ENCODE measurements at places on chromosomes 5 and 9. TPM values are rescaled to one million over a fixed set of nuclear protein-coding genes. Genes with fewer than 3 reads are reported as not detected.

DNA sequence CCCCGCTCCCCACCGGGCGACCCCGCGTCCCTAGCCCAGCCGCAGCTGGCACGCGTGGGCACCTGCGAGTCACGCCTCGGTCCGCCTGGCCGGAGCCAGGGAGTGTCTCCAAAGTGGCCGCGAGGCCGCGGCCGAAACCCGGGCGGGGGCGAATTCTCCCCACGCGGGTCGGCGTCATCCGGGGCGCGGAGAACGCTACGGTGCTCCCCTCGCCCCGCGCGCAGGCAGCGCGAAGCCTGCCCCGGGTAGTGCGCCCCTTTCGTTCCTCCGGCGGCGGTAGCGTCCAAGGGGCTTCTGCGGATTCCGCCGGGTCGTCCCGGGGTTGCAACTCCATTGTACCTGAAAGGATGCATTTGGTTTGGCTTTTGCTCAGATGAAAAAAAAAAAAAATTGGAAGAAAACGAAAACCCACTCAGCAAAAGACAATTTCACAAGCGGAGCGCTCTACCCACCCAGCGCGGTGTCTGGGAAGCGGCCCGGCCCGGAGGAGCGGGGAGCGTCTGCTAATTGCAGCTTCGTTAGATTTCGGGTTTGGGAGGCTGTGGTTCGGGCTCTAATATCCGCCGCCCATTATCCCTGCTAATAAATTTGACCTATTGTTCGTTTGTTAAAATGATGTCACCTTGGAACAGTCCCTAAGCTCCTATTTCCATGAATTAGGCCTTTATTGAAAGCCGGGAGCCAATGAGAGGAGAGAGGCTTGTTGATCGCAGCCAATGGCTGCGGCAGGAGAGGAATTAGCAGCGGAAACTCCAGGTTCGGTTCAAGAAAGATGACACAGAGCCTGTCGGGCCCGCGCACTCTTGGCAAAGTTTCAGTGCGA lies at the start of gene TLX3:
TLX3 (plus strand) TSS at position 796 of the 823 bp plus-strand sequence. CDS start 118 bp downstream, outside the sequence.
- H3K4me3 ChIP-seq, result peak within 1 kb of the TSS; percentile 71
- peaks cover 74% of the 10 kb centered on the region for H3K27me3 ChIP-seq
- H3K27ac ChIP-seq, result no peak within 1 kb of the TSS
- H3K4me1 ChIP-seq, result peaks cover 27% of the 10 kb centered on the region

Gene CLIC3
- total RNA-seq, result 2.1 TPM

Gene TMC1
- not detected for total RNA-seq

DNA sequence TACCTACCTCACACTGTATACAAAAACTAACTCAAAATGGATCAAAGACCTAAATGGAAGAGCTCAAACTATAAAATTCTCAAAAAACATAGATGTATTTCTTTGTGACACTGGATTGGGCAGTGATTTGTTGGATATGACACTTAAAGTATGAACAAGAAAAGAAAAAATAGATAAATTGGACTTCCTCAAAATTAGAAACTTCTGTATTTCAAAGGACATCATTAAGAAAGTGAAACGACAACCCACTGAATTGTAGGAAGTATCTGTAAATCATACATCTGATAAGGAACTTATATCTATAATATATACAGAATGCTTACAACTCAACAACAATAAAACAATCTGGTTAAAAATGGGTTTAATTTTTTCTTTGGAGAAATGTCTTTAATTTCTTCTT lies 96.7 kb downstream of the NRG2 start:
- no peak overlapping the region for H3K4me3 ChIP-seq
- H3K27ac ChIP-seq, result no peak overlapping the region
- no peaks in the 10 kb centered on the region for H3K36me3 ChIP-seq
- peaks cover 2% of the 10 kb centered on the region for H3K4me1 ChIP-seq

GRCh38 chr9:91143162-91143561 lies 218.6 kb downstream of the AUH start:
- H3K27ac ChIP-seq, result no peak overlapping the region
- no peak overlapping the region for H3K4me3 ChIP-seq
- DNase-seq, result no peak
- H3K27me3 ChIP-seq, result no peaks in the 10 kb centered on the region

- H3K4me1 ChIP-seq, result peaks cover 30% of the 10 kb centered on the region
- DNase-seq, result no peak
- H3K36me3 ChIP-seq, result peaks cover 5% of the 10 kb centered on the region
- no peaks in the 10 kb centered on the region for H3K27me3 ChIP-seq
Observed at GRCh38 chr9:35603506-35603985, 1.5 kb upstream of the TESK1 start.

Gene PDCD1LG2
- 0.50 TPM for total RNA-seq

DNA sequence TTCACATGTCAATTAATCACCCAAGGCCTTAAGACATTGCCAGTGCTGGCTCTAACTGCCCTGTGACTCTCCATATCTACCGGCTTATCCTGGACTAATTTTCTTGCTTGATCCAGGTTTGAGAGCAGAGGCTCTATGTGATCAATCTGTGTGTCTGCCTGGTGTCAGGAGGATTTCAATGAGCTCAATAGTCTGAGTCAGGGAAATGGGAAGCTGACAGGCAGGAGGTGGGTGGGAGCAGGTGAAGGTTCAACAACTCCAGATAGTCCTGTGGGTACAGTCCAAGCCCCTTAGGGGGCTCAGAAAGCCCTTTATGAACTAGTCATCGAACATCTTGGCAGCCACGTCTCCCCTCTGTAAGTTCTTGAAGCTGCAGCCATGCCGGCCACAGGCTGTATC lies 72.2 kb downstream of the SHB start:
- DNase-seq, result no peak
- H3K4me3 ChIP-seq, result no peak overlapping the region
- peak overlapping the region; percentile 57 for H3K27ac ChIP-seq
- peaks cover 10% of the 10 kb centered on the region for H3K4me1 ChIP-seq
- peaks cover 15% of the 10 kb centered on the region for H3K27me3 ChIP-seq

DNA sequence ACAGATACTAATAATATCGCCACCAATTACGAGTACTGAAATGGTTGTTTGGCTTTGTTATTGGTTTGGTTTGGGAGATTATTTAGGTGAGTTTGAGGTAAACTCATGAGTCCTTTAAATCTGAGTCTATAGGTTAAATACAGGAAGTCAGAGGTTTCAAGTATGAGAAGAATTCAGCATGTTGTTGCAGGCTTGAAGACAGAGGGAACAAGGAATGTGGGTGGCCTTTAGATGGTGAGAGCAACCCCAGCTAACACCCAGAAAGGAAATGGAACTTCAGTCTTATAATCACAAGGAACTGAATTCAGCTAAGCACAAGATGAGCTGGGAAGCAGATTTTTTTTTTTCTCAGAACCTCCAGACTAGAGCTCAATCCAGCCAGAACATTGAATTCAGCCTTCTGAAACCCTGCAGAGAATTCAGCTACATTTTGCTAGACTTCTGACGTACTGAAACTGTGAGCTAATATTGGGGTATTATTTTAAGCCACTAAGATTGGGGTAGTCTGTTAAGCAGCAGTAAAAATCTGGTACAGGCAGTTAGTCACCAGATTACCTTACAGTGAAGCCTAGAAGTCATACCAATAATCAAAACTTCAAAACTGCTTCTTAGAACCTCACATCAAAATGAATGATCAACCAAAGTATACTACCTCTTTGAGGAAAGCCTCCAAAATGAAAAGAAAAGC lies 216.0 kb upstream of the PUM3 start:
- peaks cover 6% of the 10 kb centered on the region for H3K27me3 ChIP-seq
- no peak overlapping the region for H3K4me3 ChIP-seq
- DNase-seq, result no peak
- H3K36me3 ChIP-seq, result peaks cover 2% of the 10 kb centered on the region
- no peak overlapping the region for H3K27ac ChIP-seq
- H3K4me1 ChIP-seq, result peaks cover 3% of the 10 kb centered on the region

All from T-helper 17 cell (primary cell).